ENCODE measurements at places on chromosomes 13 and 19.

- no peak for DNase-seq
Measured at GRCh38 chr13:75802161-75802560, 166.0 kb downstream of the LMO7 start.

DNA sequence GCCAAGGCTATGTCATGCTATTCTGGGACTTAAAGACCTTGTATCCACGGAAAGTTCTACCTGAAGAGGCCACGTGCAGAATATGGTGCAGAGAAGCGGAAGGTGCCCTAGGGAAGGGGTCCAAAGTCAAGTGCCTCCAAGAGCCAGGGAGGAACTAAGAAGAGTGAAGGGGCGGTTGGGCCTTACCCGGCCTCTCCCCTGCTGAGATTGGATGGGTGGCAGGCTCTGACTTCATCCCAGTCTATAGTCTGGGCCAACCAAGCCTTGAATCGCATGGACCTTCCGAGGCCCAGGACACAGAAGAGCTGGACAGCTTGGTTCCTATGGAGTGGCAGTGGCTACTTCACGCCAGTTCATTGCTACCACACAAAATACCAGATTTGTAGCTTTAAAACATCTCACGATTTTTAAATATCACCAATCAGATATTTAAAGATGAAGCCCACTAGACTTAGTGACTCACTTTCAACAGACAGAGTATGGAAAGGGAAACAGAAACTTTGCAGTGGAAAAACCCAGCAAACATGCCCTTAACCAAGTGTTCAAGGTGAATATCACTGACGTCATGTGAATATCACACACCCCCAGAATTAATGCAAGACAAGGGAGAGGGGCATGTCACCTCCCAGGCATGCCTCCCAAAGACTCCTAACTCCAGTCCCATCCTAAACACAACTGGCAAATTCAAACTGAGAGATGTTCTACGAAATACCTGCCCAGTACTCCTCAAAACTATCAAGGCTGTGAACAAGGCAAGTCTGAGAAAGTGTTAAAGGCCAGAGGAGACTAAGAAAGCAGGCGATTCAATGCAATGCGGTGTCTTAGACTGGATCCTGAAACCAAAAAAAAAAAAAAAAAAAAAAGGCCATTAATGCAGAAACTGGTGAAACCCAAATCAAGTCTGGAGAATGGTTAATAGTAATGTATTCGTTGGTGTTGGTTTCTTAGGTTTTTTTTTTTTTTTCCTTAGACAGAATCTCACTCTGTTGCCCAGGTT, 10.2 kb downstream of the C19orf12 start:
- no peak for DNase-seq

- DNase-seq, result no peak
Measured at GRCh38 chr19:18605546-18606280, 886 bp downstream of the CRLF1 start.

- no peak for DNase-seq
Measured at GRCh38 chr13:102993348-102993747, 72.9 kb downstream of the SLC10A2 start.

GRCh38 chr13:49739498-49740187, 48.4 kb upstream of the EBPL start:
- DNase-seq, result no peak

GRCh38 chr19:32599736-32600157, 18.8 kb downstream of the PDCD5 start:
- DNase-seq, result no peak

DNA sequence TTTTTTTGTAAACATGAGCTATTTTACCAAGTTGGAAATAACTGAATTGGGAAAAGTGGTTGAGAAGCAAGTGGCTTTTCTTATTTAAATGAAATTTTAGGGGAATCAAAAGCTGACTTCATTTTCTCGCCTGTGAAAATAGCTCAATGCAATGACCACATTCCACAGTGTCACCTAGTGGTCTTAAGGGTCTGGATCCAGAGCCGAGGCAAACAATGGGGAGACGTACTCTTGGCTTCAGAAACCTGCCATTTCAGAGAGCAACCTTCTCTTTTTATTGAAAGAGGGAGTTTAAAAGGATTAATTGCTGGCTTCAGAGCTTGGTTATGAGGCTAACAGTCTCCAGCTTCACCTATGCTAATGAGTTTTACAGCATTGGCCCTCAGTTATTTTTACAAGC, 39.7 kb upstream of the RXFP2 start:
- DNase-seq, result no peak

- no peak for DNase-seq
Measured at GRCh38 chr13:44133626-44134025, 240.0 kb upstream of the SERP2 start.

DNA sequence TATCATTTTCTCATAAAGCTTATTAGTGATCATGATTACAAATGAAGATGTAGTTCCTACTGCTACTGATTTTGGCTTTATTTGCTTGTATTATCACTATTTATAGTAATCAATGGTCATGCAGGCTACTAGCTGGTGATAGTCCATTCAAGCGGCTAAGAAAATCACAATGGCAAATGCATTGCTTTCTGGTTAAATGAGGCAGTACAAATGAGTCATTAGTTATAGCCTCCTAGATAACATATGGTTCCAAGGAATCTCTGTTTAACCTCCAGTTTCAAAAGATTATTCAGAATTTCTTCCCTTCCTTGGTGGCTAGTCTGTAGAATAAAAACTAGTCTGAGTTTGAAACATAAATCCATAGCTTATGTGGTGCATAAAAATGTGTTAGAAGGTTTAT, 141.3 kb upstream of the HTR2A start:
- no peak for DNase-seq

- DNase-seq, result no peak
Measured at GRCh38 chr13:50189450-50189849, 174.2 kb downstream of the KCNRG start.

GRCh38 chr19:10173527-10173926, 21.2 kb downstream of the DNMT1 start:
- no peak for DNase-seq

- no peak for DNase-seq
Measured at GRCh38 chr19:49669516-49669915, 3.8 kb downstream of the BCL2L12 start.

- no peak for DNase-seq
Measured at GRCh38 chr13:46572752-46573431, 19.9 kb downstream of the LRCH1 start.

DNA sequence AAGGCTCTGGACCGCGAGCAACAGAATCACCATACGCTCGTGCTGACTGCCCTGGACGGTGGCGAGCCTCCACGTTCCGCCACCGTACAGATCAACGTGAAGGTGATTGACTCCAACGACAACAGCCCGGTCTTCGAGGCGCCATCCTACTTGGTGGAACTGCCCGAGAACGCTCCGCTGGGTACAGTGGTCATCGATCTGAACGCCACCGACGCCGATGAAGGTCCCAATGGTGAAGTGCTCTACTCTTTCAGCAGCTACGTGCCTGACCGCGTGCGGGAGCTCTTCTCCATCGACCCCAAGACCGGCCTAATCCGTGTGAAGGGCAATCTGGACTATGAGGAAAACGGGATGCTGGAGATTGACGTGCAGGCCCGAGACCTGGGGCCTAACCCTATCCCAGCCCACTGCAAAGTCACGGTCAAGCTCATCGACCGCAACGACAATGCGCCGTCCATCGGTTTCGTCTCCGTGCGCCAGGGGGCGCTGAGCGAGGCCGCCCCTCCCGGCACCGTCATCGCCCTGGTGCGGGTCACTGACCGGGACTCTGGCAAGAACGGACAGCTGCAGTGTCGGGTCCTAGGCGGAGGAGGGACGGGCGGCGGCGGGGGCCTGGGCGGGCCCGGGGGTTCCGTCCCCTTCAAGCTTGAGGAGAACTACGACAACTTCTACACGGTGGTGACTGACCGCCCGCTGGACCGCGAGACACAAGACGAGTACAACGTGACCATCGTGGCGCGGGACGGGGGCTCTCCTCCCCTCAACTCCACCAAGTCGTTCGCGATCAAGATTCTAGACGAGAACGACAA, 1.8 kb downstream of the PCDH17 start:
- no peak for DNase-seq

GRCh38 chr13:113115363-113116205, 7.0 kb upstream of the F10 start:
- DNase-seq, result no peak

DNA sequence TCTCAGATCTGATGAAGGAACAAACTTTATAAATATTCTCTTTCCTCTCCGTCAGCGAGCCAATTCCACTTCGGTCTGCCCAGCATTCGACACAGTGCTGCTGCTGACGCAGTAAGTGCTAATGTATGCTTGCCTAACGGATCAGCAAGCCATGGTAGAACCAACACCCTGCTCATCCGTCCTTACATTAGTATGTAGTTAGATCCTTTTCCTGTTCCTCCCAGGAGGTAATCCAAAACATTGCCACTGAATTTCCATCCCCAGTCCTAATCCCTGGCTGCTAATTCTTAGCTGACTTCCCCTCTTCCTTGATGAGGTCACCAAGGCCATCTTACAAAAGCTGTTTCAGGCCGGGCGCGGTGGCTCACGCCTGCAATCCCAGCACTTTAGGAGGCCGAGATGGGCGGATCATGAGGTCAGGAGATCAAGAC, 88.0 kb downstream of the STARD13 start:
- no peak for DNase-seq

DNA sequence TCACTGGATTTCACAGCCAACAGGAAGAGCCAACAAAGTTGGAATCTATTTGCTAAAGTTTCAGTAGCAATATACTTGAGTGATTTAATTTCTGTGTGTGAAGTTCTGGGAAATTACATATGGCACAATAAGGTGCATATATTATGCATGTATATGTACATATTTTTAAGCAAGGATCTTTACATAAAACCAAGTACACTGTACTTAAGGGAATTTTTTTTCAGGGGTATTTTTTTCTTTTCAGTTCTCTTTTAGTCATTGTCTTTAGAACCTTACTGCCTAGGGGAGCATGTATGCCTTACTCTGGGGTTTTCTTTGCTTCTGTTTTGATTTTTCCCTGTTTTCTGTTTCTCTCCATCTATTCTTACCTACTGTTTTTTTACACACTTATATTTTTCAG, 7.4 kb downstream of the RAP2A start:
- DNase-seq, result no peak

DNA sequence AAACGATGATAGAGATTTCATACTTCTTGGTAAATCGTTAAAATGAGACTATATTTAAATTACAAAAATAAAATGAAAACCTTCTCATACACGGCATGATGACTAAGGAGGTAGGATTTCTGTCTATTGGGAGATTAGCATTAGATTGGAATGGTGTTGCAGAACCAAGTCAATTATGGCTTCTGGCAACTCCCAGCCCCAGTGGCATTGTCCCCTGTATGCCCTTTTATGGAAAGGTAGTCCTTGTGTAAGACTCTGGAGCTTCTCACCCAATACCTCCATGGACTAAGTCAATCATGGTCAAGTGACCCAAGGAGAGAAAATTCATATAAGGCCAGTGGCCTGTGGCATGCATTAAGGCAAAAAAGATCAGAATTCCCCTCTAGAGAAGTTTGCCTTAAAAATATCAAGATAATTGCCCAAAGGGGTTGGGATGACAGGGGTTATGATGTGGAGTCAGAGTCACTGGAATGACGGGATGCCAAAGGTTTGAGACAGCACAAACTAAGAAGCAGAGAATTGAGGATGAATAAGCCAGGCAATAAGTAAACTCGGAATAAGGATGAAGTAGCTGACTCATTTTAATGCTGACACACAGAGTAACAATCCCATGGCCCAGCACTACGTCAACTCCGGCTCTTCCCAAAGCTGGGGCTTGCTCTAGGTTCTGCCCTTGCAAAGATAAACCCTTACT, 57.8 kb upstream of the POSTN start:
- no peak for DNase-seq

GRCh38 chr19:3612901-3613741, 6.4 kb upstream of the TBXA2R start:
- no peak for DNase-seq

- DNase-seq, result no peak
Measured at GRCh38 chr13:35714121-35714520, 237.6 kb upstream of the MAB21L1 start.

Measured in stimulated activated CD8-positive, alpha-beta memory T cell treated with anti-CD3 and anti-CD28 coated beads, Interleukin-15, amount 100 ng/mL, for 48 hours (primary cell).